Activated CD4-positive, alpha-beta T cell treated with anti-CD3 and anti-CD28 coated beads, Interleukin-2, amount 50 U/mL, for 48 hours (primary cell): ENCODE measurements at places on chromosomes 11 and 22.
A peak's percentile ranks its signal among the peaks of the same experiment; 100 is the strongest.

- no peak for DNase-seq
Observed at GRCh38 chr11:133271871-133272776, 260.2 kb downstream of the OPCML start.

- no peak for DNase-seq
Observed at GRCh38 chr11:10597877-10598351, 29.4 kb upstream of the LYVE1 start.

DNA sequence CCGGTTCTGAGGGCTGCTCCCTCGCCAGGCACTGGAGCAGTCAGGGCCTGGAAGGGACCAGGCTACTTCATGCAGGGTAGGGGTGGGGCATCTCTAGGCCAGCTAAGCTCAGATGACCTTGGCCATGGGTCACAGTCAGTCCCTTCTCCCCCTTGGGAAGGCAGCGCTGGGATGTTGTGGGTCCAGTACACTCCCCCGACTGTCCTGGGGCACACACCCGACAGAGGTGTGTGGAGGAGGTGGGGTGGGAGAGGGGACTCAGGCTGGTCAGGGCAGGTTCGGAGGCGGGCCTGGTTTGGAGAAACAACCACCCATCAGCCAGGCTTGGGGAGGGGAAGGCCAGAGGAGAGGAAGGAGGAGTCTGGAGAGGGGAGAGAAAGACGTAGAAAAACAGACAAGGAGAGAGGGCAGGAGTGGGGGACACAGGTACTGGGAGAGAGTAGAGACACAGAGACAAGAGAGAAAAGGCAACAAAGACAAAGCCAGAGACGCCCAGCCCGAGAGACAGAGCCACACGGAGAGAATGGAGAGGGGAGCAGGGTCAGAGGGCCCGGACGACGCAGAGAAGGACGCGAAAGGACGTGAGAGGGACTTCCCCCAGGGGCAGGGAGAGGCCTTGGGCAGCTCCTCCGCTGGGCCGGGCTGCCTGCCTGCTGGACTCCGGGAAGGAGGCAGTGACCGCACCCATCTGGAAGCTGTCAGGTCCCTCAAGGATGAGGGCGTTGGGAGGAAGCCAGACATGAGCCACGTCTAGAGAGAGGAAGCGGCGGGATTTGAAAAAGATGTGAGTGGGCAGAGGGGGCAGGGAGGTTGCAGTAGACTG lies 30.6 kb upstream of the TSKU start:
- DNase-seq: no peak

- DNase-seq: no peak
Observed at GRCh38 chr11:122025757-122026156, 90.3 kb downstream of the BLID start.

DNA sequence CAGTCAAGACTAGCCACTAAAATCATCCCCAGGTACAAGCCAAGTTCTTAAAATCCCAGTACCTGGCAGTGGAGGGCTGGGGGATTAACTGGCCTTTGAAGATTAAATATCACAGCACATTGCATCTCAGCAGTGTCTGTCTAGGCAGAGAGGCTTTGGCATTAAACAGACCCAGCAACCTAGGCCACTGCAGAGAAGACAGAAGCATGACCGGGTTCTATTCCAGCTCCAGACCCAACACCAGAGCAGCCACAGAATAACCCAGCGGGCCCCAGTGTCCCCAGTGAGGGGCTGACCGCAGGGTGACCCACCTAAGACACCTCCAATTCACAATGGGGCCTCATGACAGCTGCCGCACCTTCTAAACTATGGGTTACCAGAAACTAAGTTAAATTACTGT lies 88.2 kb downstream of the SHANK2 start:
- no peak for DNase-seq

- no peak for DNase-seq
Observed at GRCh38 chr11:20070459-20070858, 89.8 kb downstream of the DBX1 start.

DNA sequence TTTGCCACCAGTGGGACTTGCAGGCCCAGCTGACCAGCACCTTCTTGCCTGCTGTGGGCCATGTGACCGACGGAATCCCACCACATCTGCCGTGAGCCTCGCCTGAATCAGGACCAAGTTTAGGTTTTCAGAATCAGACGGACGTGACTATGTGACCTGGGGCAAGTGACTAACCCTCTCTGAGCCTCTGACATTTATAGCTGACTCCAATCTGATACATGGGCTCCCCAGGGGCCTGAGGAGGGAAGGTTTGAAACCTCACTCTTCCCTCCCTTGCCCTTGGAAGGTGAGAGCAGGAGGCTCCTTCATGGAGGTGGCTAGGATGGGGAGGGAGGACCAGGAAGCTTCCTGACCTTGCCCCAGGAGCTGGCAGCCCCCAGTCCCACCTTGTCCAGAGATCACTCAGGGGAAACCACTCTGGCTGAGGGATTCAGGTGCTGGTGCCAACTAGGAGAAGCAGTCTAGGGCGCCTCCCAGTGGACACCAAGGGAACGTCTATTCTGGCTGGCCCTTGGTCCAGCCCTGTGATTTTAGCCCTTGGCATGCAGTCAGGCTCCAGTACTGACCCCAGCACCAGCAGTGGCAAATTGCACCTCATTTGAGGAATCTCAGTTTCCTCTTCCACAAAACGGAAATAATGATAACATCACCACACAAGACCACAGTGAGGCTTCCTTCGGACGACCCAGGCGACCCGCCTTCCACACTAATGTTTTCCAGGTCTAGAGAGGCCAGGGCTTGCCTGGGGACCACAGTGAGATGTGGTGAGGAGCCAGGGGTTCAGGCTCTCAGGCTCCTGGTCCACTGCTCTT lies 47.2 kb upstream of the SYT7 start:
- peak; percentile 64 for DNase-seq

DNA sequence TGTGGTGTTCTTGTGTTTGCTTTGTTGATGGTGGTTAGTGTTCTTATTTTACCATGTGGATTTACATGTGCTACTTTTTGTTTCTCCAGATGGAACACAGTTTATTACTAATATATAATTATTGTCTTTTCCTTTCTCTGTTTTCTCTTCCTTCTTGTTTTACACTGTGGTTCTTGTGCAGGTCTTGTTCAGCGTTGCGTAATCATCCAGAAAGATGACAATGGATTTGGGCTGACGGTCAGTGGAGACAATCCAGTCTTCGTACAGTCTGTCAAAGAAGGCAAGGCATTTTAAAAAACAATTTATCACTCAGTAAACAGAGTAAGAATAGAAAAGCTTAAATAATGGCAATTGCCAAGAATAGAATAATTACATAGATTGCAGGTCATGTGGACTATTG lies 84.4 kb downstream of the ARHGEF12 start:
- no peak for DNase-seq

DNA sequence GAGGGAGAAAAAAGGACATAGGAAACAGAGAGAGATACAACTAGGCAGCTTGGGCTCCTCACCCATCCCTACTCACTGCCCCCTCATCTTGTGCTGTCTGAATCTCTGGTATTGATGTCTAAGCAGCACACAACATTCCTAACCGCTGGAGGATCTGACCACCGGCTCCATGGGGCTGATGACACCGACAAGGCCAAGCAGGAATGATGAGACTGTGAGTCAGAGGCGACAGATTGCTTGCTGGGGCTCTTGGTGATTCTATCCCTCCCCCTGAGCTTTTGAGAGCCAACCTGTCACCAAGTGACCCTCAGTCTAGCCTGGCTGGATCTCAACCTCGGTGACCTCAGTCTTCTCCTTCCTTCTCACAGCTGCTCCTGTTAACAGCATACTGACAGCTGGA lies 13.8 kb downstream of the PAMR1 start:
- DNase-seq: no peak

- no peak for DNase-seq
Observed at GRCh38 chr22:20867179-20868024, 8.6 kb downstream of the SNAP29 start.

- no peak for DNase-seq
Observed at GRCh38 chr11:111047374-111047773, 198.2 kb upstream of the POU2AF2 start.

DNA sequence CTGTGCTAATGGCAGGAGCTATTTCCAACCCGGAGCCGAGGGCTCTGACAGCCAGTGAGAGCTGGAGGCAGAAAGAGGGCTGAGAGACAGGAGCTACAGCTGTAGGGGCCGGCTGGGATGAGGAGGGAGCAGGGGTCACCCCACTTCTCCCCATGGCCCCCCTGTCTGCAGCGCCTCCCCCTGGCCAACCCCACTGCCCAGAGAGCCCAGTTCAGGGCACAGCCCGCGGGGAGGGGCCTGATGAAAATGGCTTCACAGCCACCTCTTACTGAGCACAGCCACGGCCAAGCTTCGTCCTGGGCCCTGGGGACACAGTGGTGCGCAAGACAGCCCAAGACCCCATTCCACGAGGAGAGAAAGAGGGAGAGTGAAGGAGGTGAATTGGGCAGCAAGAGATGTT lies 27.9 kb downstream of the RPL3 start:
- no peak for DNase-seq

GRCh38 chr22:47133061-47133969 lies 370.9 kb downstream of the TBC1D22A start:
- DNase-seq: no peak

DNA sequence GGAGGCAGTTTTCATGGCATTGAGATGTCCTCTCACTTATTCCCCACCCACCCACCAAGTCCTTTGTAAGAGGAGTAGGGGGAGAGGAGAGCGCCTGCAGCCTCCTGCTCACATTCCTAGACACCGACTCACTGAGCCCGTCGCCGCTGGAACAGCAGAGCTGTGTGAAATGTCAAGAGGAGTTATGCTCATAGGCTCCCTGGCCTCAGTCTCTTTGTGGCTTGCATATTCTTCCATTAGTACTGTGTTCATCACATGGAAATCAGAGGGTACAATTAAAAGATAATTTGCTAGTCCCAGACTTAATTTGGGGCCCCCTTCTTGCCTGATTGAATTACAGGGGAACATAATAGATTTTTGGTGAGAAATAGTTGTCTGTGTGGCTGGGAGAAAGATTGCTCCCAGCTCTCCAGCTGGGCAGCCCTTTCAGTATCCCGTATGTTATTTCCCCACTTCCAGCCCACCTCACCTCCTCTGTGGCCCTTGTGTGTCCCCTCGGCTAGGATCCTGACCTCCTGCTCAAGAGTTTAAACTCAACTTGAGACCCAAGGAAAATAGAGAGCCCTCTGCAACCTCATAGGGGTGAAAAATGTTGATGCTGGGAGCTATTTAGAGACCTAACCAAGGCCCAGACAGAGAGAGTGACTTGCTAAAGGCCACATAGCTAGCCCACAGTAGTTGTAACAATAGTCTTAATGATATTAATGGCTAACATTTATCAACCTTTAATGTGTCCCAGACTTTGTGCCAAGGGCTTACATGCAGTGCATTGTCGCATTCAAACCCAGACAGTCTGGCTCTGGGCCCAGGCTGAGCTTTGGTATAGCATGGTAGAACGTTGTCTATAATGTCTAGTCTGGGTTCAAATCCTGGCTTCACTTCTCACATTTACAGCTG lies 32.2 kb downstream of the LIMK2 start:
- no peak for DNase-seq

DNA sequence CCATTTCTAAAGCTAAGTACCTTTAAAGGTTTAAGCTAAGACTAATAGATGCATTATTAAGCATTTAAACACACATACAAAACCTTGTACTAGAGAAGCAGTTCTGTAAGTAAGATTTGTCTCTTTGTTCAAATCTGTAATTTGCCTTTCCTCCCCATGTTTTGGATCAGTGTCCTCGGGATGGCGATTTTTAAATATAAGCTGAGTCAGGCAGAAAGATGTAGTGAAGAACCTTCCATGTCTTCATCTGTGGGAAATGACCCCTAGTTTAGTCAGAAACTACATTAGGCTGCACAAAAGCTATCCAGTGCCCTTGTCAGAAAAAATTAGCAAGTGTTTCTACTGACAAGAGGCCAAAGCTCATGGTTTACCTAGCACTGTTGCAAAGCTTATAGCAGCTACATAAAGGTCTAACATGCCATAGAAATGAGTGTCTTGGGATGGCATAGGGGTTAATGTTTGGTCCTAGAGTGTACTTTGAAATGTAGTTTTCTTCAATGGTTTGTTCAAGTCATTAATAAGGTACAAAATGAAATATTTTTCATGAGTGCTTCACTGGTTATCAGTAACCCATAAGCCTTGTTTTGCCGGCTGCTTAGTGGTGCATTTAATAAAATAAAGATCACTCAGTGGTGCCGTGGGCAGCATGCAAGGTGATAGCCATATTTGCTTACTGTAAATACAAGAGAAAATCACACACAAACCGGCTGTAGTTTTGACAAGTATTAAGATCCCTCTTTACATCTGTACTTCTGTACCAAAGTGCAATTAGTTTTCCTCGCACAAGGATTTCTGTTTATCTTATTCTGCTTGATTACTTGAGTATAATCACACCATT lies 139.8 kb downstream of the ELP4 start:
- no peak for DNase-seq

DNA sequence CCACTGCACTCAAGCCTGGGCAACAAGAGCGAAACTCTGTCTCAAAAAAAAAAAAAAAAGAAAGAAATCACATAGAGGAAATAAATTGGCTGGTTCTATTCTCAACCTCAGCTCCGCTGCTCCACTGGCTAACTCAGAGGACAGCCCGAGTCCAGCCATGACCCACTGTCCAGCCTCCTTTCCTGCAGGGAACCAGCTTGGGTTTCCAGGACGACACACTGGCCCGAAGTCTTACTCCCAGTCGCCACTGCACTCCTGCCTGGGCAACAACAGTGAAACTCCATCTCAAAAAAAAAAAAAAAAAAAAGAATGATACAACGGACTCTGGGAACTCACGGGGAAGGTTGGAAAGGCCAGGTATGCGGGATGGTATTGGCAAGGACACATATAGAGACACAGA lies 31.5 kb downstream of the APOL3 start:
- DNase-seq: no peak

DNA sequence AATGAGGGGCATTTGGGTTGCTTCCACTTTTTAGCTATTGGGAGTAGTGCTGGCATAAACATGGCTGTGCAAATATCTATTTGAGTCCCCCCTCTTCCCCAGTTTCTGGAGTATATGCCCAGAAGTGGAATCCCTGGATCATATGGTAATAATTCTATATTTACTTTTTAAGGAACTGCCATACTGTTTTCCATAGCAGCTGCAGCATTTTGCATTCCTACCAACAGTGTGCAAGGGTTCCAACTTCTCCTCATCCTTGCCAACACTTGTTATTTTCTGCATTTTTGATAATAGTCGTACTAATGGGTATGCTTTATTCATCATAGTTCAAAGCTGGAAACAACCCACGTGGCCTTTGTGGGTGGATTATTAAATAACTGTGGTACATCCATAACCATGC lies 883.5 kb downstream of the TBC1D22A start:
- no peak for DNase-seq
